Activated CD8-positive, alpha-beta memory T cell treated with anti-CD3 and anti-CD28 coated beads for 4 hours (primary cell): ENCODE measurements at places on chromosomes 12 and 14.
A peak's percentile ranks its signal among the peaks of the same experiment; 100 is the strongest.

DNA sequence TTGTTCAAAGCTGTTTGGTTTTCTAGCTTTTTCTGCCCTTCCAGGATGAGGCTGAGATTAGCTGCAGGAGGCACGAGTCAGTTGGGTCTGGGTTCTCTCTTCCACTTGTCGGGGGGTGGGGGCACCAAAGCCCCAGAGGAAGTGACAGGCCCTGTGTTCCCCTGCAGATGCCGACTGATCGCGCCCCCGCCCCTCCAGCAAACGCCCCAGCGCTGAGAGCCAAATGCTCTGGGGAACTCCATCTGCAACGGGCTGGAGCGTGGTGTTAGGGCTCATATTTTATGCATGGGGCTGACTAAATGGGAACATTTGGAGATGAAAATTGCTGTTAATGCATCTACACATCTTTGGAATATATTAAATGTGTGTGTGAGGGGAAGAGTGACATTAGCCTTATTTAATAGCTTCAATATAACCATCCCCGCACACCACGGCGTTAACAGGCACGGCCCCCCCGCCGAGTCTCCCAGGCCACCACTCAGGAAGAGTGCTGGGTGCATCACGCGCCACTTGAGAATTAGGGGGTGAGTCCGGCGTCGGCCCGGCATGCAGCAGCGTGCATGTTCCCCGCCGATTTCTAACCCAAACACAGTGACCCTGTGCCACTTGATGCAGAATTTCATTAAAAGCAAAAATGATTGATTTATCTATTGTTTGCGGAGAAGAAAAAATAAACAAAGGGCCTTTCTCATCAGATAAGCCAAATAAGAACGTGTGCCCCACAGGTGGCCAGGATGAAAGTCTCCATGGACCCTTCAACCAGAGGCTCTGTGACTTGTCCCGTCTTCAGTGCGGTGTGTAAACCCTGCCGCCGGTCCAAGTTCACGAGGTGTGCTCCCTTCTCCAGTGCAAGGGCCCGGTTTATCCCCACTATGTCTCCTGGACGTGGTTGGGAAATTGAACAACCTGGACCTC lies 165.0 kb upstream of the RTL1 start:
- no peak for DNase-seq

DNA sequence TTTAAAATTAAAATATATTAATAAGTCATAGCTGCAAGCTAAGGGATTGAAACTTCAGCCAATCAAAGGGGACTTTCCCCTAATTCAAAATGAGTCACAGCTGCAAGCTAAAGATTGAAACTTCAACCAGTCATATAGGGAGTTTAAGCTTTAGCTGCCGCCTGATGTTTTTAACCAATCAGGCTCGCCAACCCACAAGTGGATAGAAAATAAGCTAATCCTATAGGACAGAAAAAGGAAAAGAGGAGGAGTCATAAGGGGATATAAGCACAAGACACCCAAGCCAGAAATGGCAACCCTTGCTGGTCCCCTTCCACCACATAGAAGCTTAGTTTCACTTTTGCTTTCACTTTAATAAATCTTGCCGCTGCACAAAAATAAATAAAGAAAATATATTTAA lies 1154.6 kb downstream of the GALC start:
- no peak for DNase-seq

DNA sequence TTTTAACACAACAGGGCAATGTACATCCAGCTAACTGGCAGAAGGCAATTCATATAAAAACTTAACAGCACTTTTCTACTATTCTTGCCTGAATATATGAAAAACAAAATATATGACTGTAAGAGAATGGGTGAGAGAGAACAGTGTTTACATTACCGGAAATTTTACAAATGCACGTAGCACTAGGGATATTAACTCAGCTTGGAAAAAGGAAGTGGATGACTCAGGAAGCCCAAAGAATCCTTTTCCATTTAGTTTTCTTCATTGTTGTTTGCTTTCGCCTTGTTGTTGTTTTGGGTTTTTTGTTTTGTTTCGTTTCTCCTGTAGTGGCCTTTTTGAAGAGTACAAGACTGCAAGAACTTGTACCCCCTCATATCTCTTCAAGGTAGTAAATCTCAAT lies 295.5 kb downstream of the EGLN3 start:
- DNase-seq = no peak

GRCh38 chr14:103057028-103057371 lies 349 bp downstream of the CDC42BPB start:
- DNase-seq = no peak

- no peak for DNase-seq
These were observed 51.5 kb downstream of the TMPRSS12 start for GRCh38 chr12:50894241-50894640.

- no peak for DNase-seq
These were observed 2.0 kb downstream of the PTHLH start for GRCh38 chr12:27970401-27971120.

- no peak for DNase-seq
These were observed 164.6 kb upstream of the SLC16A7 start for GRCh38 chr12:59431266-59431665.

- no peak for DNase-seq
These were observed 7.3 kb upstream of the MRPL42 start for GRCh38 chr12:93460003-93460402.

DNA sequence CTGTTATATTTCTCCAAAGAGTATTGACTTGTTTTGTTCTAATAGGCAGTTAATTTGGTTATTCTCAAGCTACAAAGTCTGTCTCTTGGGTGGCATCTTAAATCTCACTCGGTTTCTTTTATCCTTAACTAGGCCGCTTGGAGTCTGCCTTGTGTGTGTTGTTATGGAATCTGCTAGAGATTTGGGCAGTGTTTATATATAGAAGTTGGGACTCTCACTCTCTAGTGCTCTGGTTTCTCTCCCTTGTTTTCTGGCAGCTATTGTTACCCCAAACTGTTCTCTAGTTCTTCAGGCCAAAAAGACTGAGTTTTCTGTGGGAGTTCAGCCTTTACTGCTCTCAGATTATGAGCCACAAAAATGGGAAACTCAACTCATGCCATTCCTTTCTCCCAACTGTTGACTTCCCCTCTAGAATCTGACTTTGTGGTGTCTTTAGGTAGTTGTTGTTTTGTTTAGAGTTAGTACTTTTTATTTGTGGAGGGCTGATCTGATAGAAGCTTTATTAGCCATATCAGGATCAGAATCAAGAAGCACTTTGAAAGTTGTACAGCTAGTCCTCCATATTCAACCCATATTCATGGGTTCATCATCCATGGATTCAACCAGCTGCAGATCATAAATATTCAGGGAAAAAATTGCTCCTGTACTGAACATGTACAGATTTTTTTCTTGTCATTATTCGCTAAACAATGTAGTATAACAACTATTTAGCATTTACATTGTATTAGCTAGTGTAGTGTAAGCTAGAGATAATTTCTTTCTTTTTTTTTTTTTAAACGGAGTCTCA lies 11.2 kb downstream of the PSMA6 start:
- DNase-seq = no peak

- DNase-seq = no peak
These were observed 6.0 kb downstream of the HEATR5A start for GRCh38 chr14:31414190-31414833.

DNA sequence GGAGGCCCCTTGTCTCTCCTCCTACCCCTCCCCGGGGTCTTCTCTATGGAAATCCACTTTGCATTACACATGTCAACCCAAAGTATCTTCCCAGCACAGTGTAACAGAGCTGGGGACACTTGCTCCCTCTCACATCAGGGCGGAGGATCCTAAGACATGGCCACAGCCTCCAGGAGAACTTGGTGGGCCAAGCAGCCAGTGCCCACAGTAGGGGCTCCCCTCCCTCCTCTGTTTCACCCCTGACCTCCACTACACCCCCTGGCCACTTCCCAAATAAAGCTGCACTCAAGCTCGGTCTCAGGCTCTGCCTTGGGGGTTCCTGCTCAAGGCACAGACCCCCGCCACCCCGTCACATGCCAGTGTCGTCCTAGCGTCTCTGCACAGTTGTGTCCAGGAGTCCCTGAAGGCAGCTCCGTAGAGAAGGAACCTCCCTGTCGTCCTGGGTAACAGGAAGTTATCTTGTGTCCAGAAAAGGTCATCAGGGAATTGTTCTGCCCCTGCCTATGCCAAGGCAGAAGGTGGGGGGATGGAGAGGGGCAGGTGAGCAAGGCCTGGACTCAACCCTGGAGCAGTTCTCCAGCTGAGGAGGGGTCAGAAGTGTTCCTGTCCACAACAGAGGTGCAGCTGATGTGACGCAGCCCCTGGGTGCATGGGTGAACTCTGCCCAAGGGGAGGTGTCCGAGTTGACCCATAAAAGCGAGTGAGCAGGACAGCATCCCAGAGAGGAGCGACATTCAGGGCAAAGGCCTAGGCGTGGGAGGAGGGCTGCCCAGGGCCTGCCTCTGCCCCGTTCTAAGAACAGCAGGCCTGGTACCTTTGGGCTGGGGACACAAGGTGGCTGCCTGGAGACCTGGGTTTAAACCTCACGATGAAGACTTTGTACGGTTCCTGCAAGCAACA lies 25.5 kb downstream of the DIO3 start:
- no peak for DNase-seq

DNA sequence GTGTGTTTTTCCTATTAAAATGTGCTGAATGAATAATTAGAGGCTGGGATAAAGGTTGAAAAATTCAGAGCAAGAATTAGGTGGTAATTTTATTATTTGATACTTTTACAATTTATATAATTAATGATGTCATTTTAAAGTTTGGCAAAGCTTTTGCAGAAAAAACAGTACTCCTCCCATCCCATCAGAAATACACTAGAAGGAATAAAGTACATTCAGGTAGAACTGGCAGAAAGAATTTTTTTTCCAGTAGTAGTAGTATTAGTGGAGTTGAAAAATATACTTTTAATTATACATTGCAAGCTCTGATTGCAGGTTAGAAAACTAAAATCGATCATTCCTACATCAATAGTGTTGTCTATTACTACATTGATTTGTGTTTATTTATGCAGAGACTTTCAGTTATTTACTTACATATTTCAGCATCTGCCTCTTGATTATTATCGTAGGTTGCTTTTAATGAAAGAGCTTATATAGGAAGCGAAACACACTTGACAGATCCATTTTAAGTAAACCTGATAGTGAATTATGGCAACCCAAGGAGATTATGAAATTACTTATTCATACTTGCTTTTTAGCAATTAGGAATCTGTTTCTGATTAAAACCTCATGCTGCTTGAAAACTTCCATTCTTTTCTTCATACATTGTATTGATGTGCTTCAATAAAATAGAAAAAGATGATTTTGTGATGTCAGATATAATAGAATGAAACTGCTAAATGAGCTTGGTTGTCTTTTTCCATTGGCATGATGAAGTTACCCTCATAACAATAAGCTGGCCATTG lies 10.1 kb downstream of the FOXG1 start:
- no peak for DNase-seq

DNA sequence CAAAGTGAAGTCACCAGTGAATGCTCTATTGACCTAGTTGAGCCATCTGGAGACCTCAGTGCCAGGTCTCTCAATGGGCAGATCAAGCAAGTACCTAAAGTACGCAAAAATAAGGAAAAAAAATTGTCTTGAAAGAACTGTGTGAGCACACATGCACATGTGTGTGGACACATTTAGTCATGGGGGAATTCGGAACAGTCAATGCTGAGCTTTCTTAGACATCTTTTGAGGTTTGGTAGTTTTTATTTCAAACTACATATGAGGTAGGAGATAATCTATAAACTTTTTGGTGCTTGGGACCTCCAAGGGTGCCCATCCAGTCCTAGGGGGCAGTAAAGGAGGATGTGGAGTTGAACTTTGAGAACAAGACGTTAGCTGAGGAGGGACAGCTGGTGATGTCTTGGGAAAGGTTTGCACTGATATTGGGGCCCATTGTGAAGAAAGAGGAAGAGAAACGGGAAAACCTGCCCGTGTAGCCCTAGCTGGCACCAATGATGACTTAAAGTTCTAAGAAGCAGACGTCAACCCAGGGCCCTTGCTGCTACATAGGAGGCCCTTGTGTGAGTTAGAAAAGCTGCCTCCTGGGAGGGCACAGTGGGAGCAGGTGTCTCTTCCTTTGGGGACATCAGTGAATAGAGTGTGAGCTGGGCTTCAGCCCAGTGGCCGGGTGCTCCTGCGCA lies 124.4 kb downstream of the NT5DC3 start:
- no peak for DNase-seq

GRCh38 chr14:56561606-56562005 lies 18.0 kb upstream of the TMEM260 start:
- DNase-seq = no peak

GRCh38 chr12:15684896-15685658 lies 104.1 kb downstream of the EPS8 start:
- no peak for DNase-seq

DNA sequence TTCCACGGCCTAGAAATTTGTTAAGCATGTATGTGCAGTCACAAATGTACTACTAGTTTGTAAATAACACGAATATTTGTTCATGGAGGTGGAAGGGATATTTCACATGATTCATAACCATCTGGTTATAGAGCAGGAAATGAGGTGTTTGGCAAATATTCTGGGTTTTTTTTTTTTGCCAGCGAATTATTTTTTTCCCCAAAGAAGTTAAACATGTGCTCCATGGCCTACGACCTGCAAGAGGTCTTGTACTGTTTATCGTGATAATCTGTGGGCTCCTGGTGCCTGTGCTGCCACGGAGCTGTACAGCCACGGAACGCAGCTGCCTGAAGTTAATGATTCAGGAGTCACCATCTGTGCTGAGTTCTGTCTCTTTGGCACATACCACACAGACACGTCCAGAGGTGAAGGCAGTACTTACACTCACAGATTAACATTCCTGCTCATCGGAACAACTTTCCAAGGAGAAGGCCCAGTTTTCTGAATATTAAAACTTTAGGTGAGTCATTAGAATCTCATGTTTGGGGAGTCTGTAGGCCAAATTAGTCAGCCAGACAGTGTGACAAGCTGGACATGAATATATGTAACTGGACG lies 156.3 kb downstream of the TMX1 start:
- no peak for DNase-seq

- DNase-seq = no peak
These were observed 442.5 kb upstream of the PDE3A start for GRCh38 chr12:19925841-19926240.

GRCh38 chr12:108884116-108885012 lies 4.5 kb downstream of the DAO start:
- DNase-seq = peak; percentile 20
